Stimulated activated CD8-positive, alpha-beta memory T cell treated with anti-CD3 and anti-CD28 coated beads, Interleukin-7, amount 100 ng/mL, for 1 hour (primary cell): ENCODE measurements at places on chromosomes 11 and 22.

DNA sequence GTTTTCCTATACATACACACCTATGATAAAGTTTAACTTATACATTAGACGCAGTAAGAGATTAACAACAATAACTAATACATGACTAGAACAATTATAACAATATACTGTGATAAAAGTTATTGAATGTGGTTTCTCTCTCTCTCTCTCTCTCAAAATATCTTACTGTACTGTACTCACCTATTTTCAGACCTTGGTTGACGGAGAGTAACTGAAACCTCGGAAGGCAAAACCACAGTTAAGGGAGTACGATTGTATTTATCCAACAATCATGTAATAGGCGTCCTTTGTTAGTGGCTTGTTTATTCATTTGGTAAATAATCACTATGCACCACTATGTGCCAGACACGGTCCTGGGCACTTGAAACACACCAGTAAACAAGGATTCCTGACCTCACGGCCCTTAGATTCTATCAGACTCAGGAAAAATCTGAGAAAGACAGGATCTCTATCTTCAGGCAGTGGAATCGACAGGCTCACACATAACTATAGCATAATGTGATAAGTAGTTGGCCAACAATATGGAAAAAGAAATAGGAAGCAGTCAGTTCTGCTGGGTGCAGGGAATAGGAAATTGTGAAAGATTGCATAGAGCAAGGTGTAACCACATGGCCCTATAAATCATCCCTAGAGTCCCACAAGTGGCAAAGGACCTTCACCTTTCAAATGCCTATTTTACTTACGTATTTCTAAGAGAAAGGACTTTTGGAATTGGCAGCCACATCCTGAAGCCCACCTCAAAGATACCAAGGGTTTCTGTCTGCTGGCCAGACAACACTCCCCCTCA lies 12.0 kb downstream of the ETS1 start:
- no peak for DNase-seq

GRCh38 chr22:49328630-49329405 lies 498.9 kb downstream of the BRD1 start:
- no peak for DNase-seq

GRCh38 chr11:128465946-128466705 lies 121.2 kb downstream of the ETS1 start:
- no peak for DNase-seq

DNA sequence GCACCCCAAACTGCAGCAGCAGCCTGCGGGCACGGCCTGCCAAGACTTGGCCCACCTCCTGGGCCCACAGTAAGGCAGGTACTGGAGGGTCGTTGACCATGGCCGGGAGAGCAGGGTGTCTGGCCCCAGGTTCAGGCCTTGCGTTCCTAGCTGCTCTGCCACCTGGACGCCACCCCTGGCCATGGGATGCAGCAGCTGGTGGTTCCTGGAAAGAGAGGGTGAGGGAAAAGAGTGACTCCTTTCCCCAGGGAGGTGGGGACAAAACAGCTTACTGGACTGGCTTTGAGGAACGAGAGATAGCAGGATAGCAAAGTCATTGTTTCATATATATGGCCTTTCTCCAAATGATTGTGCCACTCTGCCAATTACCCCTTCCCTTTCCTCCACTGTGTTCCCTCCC lies 1.8 kb downstream of the BSCL2 start:
- no peak for DNase-seq

DNA sequence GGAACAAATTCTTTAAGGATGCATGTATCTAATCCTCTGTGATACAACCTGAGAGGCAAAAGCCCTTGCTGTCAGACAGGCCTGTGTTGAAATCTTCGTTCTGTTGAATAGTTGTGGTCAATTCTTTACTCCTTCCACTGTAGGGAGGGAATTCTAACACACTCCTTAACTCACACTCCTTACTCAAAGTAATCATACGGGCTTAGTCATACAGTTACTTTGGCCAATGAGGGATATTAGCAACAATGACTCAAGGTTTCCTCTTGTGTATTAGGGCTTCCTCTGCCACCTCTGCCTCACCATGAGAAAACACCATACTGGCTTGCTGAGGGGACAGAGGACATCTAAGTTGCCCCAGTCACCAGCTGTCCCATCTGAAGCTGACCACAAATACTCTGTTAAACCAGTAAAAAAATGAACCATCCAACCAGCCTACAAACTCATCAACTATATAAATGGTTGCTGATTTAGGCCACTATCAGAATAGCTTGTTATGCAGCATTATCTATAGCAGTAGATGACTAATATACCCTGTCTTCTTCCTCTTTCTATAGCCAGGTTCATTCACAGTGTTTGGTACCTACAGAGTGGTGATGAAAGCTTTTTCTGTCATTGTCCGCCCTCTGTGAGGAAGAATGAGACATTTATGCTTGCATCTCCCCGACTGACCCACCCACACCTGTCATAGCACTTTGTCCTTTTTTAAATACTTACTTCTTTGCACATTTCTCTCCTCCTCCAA lies 322.8 kb upstream of the SYN3 start:
- no peak for DNase-seq

GRCh38 chr22:19105867-19106802 lies 16.1 kb downstream of the DGCR2 start:
- no peak for DNase-seq

DNA sequence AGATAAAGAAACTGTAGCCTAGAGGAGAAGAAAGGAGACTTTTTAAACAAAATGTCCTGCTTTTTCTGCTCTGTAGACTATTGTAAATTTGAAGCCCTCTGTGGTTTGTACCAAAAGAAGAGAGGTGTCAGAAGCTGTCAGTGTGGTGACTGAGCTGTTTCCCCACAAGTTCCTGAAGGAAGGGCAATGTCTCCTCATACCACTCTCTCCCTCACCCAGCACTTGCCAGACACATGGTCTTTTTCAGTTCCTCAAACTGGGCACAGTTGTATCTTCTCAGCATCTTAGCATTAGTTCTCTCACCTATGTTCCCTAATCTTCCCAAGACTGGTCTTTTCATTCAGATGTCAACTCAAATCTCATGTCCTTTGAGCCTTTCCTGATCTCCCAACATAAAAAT lies 4.3 kb downstream of the BCO2 start:
- DNase-seq = no peak

- DNase-seq = no peak
Observed at GRCh38 chr22:49903322-49904039, 14.8 kb downstream of the ALG12 start.

DNA sequence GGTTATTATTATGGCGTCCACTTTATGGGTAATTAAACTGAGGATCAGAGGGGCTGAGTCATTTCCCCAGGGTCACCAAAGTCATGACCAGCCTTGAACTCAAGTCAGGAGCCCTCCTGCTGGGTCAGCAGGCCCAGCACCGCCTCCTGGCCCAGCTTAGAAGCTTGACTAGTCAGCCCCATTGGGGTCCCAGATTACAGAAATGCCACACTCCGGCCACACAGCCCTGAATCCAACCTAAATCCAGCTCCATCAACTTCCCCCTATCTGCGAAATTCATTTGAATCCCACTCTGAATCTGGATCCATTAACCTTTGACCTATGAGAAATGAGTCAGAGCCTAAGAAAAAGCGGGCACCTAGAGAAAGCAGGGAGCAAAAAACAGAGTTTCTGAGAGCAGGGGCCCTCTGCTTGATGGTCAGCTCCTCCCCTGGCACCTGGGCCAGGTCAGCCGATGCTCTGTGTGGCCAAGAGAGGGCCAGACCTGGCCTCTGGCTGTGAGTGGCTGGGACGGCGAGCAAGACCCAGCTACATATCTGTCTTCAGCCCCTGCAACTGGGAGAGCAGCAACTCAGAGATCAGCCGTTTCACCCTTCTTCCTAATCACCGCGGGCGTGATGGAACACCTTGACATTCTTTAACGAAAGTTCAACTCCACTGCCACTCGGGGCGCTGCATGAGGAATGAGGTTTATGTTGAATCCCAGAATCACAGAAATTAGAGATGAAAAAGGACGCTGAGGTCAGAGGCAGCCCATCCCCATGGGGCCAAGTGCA lies 196.1 kb downstream of the TRIM29 start:
- no peak for DNase-seq

DNA sequence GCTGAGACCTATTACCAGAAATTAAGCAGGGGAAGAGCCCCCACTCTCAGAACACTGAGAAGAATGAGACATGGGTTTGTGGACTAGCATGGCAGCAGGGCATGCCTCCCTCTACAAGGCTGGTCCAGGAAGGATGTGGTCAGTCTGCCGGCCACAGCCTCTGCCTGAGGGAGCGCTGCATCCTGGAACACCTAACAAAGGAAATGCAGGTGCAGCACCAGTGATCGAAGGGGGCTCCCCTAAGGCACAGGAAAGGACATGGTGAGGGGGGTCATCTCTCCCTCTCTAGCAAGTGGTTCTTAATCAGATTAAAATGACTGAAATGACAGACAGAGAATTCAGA lies 40.6 kb upstream of the ARL14EP start:
- DNase-seq = no peak

GRCh38 chr11:125369808-125370207 lies 126.3 kb downstream of the FEZ1 start:
- no peak for DNase-seq

DNA sequence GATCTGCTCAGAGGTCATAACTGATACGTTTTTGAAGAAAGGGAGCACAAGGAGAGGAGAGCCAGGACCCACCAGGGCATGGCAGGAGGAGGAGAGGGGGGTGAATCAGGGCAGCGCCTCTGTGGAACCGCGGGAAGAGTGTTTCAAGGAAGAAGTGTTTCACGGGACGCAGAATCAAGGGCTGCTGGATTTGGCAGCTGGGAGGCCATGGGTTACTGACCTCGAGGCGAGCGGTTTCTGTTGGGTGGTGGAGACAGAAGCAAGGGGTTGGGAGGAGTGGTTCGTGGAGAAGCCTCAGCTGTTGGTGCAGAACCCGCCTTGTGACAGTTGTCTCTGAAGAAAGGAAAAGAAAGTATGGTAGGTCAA lies 13.1 kb downstream of the VPS26B start:
- DNase-seq = no peak

DNA sequence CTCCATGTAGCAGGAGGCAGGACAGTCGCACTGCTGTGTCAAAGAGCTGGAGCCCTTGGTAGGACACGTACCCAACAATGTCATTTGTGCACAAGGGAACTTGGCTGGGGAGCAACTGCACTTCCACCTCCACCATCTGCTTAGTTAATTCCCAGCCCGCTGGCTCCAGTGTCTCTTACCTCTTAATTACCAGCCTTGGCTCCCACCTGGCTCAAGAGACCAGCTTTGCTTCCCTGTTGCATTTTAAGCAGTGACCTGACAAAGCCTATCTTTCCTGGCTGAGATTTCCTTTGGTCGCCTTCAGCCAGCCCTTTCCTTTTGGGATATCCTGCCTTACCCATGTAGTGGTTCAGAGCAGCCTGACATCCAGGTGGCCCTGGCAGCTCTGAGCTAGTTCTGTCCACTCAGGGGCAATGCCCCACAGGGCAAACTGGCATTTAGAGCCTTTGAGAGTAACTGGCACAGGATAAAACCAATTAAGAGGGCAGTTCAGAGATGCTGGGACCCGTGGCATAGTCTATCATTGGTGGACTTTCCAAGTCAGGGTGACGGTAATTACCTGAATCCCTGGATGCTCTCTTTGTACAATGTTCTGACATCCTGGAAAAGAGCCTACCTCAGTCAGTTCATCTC lies 212.6 kb upstream of the SORL1-AS1 start:
- DNase-seq = no peak

GRCh38 chr11:97909614-97910399 lies 1110.9 kb upstream of the CNTN5 start:
- DNase-seq = no peak

DNA sequence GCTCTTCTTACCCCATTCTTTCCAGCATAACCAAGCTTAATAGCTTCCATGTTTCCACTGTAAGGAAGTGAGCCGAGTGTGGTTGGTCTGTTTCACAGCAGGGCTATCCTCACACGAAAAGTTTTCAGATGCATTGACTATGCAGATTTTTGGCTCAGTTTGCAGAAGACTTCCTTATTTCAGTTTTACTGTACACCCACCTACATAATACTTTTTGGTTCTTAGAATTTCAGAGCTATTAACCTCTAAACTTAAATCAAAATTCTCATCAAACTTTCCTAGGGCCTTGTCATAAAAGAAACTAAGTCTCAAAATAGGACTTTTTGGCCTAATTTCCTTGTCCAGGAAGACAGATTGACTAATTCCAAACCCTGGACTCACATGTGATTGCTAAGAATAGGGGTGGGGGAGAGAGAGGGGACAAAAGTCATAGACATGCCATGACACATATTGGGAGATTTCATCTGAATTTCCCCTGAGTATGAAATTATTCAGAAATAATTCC lies 7.3 kb upstream of the EHF start:
- no peak for DNase-seq

GRCh38 chr22:22520020-22520656 lies at the start of gene ZNF280A:
Gene ZNF280A (minus strand): TSS chr22:22520270. CDS start chr22:22515630, 4,640 bp downstream.
- no peak for DNase-seq

GRCh38 chr11:3203221-3204043 lies 15.2 kb downstream of the MRGPRG start:
- no peak for DNase-seq

DNA sequence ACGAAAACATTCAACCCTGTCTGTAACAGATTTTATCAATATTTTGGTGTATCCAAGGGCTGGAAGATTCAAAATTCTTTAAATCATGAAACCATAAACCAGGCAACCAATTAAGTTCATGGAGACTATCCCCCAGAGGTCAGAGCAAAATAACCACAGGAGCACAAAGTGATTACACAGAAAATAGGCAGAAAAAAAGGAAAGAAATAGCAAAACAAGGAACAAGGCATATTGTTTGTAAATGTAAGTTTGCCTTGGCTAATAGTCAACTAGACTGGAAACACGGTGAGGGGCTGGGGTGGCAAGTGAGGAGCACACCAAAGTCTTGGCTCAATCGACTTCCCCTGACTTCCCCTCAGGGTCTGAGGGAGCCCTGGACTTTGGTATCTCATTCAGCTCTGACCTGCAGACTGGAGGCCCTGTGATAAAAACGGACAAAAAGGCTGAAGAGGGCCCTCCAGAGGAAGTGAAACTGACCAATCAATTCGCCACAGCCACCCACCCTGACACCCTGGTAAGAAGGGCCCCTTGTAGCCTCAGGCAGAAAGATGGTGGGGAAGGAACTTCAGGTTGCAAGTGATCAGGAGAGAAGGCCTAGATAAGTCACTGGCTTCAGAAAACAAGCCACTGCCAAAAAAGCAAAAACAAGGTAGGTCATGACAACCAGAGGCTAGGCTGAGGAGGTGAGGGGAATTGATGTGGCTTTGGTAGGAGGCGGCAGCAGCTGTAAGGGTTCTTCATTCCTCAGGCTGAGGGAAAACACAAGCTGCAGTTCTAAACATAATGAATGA lies 1.8 kb downstream of the SIK3 start:
- no peak for DNase-seq
